ENCODE measurements at places on chromosomes 12 and 14. TPM values are rescaled to one million over a fixed set of nuclear protein-coding genes. Genes with fewer than 3 reads are reported as not detected.

TMPRSS12 gene
- total RNA-seq: not detected

NEUROD4 gene
- not detected for total RNA-seq

RPGRIP1 gene
- total RNA-seq: 0.17 TPM

CDKN1B gene
- total RNA-seq: 24.6 TPM

BMP4 gene
- total RNA-seq: 0.26 TPM

DCN gene
- total RNA-seq: not detected

PTGDR gene
- 3.8 TPM for total RNA-seq

DTD2 gene
- 15.1 TPM for total RNA-seq

SLC16A7 gene
- 24.2 TPM for total RNA-seq

FITM1 gene
- 1.8 TPM for total RNA-seq

TAS2R30 gene
- total RNA-seq: 3.6 TPM

ATXN3 gene
- 27.2 TPM for total RNA-seq

FOXN4 gene
- not detected for total RNA-seq

A2M gene
- total RNA-seq: 0.59 TPM

VIPAS39 gene
- 19.0 TPM for total RNA-seq

IL23A gene
- total RNA-seq: 0.84 TPM

GPX2 gene
- total RNA-seq: not detected

ADAM21 gene
- total RNA-seq: 0.10 TPM

MANSC4 gene
- total RNA-seq: not detected

AQP2 gene
- total RNA-seq: not detected

CBX5 gene
- 65.6 TPM for total RNA-seq

LRRC23 gene
- 7.1 TPM for total RNA-seq

Measured in natural killer cell treated with Interleukin-12 subunit alpha and Interleukin-12 subunit beta and Interleukin-15 and Interleukin-18, amount 100 ng/mL, for 72 hours (primary cell).